ENCODE measurements at places on chromosomes 4 and X.

GRCh38 chrX:47637546-47638195, 7.9 kb upstream of the CFP start:
- peak; percentile 93 for DNase-seq

- DNase-seq: no peak
Measured at GRCh38 chr4:69765751-69766150, 5.3 kb upstream of the SULT1B1 start.

- no peak for DNase-seq
Measured at GRCh38 chrX:13015536-13016236, 28.7 kb downstream of the FAM9C start.

- no peak for DNase-seq
Measured at GRCh38 chrX:136272325-136272724, 21.1 kb upstream of the MAP7D3 start.

- no peak for DNase-seq
Measured at GRCh38 chrX:42943051-42943974, 165.3 kb upstream of the PPP1R2C start.

DNA sequence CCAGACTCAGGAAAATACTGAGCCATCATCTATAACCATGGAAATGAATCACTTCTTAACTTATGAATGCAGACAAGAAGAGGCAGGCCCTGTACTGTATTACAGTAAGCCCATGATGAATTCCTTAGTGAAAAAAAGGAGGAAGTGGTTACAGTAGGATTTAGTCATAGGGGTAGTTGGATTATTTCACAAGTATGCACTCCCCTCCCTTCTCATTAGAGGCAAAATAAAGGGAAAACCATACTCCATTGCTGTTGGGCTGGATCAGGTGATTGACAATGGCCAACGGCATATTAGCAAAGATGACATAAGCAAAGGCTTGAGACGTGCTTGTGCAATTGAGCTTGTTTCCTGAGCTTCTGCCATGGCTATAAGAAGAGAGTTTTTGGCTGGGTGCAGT, 181.1 kb upstream of the PRPS2 start:
- DNase-seq: no peak

GRCh38 chr4:26105815-26106699, 192.0 kb downstream of the SMIM20 start:
- no peak for DNase-seq

- no peak for DNase-seq
Measured at GRCh38 chr4:146346276-146346675, 131.9 kb downstream of the REELD1 start.

- peak; percentile 89 for DNase-seq
Measured at GRCh38 chrX:13487731-13488505, 81.5 kb upstream of the EGFL6 start.

DNA sequence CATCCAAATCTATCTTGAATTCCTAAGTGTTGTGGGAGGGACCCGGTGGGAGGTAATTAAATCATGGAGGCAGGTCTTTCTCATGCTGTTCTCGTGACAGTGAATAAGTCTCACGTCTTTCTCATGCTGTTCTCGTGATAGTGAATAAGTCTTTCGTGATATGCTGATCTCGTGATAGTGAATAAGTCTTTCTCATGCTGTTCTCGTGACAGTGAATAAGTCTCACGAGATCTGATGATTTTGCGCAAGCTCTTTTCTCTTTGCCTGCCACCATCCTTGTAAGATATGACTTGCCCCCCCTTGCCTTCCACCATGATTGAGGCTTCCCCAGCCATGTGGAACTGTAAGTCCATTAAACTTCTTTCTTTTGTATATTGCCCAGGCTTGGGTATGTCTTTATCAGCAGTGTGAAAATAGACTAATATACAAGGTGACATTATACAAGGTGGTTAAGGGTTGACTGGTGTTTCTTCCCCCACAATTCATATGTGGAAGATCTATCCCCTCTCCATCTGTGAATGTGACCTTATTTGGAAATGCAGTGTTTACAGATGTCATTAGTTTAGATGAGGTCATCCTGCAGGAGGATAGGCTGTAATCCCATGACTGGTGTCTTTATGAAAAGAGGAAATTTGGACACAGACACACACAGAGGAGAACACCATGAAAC, 27.6 kb downstream of the ARSD start:
- DNase-seq: no peak

DNA sequence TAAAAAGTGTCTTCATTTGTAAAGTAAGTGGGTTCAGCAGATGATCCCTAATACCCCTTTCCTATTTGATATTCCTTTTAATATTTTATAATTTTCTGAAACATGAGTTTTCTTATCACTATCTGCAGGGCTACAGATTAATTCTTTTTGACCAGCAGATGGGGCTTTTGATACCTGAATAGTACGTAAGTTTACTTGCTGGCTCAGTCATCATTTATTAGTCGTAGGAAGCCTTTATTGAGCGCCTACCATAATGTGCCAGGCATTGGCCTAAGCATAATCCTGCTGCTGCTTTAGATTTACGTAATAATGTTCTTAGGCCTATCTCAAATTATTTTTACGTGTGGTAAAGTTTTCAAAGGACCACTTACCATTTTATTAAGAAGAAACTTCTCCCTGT, 33.1 kb downstream of the OSTC start:
- no peak for DNase-seq

DNA sequence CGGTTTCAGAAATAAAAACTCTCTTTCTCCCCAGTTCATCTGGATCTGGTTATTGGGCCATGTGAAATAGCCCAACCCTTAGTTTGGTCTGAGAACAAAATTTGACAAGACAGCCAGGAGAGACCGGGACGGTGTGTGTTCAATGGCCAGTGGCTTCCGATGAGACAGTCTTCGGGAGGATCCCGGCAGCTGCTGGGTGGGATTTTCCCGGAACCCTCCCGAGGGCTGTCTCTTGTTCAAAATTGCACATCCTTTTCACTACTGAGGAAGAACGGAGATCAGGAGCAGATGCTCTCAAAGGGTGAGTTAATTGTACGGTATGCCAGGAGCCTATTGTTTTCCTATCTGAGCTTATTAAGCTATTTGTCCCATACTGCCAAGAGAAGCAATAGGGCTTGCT, 166.5 kb downstream of the PRR32 start:
- DNase-seq: no peak

- DNase-seq: peak; percentile 90
Measured at GRCh38 chr4:8594097-8595038, 1.8 kb downstream of the CPZ start.

DNA sequence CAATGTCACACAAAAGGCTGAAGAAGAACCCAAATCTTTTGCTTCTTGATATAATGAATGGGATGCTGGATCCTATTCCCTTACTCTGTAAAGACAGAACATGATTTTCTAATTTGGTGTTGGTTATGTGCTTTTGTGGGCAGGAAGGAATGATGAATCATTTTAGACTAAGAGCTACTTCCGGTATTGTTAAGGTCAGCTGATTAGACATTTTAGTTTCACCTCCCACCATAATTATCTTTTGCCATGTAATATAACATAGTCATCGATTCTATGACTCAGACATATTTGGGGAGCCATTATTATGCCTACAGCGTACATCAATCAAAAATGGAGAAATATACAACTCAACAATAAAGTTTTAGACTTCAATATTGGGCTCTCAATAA, 265.3 kb downstream of the ZNF674 start:
- DNase-seq: no peak

DNA sequence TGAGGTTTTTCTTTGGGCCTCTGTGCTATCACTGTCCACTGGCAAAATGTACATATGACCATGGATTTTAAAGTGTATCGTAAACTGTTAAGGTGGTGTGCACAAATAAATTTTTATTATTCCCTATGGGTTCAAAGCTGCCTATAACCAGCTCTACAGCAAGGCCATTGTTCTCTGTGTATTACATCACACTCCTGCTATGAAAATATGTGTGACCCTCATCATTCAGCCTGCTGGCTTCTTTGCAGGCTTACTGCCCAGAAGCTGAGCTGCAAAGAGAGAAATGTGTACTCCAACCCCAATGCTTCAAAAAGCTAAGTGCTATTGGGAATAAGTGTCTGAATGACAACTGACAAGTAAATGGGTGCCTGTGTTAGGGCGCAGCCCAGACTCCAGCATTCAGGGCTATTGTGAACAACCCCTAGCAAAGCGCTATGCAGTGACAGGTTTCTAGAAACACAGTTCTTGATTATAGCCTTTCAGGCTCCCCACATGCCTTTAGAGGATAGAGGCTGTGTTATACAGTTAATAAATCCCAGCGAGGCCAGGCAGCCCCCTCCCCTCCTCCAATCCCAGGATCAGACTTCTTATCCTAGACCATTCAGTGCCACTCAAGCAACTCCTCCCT, 220.4 kb upstream of the RADX start:
- DNase-seq: no peak

DNA sequence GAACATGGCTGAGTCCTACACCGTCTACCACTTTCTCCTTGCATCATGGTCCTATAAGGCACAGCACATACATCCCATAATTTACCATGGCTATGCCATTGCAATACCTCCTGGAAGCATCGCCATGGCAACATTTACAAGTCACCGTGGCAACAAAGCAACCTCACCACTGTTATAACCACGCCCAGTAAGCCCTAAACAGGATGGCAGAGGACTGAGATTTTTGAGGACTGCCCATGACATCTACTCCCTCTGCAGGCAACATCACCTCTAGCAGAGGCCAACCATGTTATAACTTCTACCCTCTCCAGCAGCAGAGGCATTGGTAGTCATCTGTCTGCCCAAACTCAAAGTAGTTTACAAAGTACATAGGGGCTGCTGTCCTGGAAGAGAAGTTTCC, 29.7 kb downstream of the BCOR start:
- DNase-seq: peak; percentile 28

- DNase-seq: no peak
Measured at GRCh38 chr4:185242749-185243533, 33.5 kb downstream of the SNX25 start.

DNA sequence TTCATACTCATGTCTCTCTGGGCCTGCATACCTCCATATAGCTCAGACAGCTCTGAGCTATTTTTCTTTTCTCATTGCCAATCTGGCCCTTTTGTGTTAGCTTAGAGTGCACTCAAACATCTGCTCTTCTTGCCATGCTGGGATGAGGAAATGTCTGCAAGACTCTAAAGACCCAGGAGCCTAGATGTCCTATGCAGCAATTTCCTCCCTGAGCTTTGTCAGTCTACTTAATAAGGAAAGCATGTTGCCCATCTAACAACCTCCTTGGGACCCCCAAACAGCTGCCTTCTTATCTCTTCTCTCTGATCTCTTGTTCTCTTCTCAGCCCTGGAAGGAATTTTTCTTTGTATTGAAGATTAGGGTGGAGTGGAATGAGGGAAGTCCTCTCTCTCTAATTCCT, 69.2 kb downstream of the UCHL1 start:
- no peak for DNase-seq

GRCh38 chr4:66852843-66853242, 692.5 kb downstream of the CENPC start:
- no peak for DNase-seq

DNA sequence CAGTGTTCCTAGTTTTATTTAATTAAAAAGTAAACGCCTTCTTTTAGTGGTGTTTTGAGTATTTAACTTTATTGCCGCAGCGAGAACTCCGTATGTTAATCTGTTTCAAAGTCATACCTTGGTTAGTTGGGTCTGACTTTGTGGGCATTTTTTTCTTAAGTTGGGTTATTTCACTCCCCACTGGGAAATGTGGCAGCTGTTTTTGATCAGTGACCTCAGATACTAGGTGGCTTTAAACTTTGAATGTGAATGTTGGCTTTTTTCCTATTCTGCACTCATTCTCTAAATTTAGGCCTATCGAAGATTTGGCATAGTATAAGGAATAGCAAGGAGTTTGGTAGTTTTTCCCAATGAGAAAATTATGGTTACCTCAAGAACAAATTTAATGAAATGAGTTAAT, 85.9 kb downstream of the FIP1L1 start:
- DNase-seq: no peak

DNA sequence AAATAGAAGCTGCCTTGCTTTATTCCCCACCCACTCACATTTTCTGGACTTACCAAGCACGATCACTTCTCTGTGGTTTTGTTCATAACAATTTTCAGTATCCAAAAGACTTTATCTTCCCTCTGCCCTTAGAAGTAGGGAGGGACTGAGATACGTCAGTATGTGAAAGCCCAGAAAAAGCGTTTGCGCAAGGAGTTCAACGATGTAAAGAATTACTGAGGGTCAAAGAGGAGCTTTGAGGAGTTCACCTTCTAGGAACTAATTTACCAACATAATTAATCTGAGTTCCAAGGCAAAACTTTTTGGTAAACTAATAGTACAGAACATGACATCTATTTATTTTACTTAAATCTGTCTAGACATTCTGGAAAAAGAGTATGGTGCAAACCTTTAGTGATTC, 84.6 kb downstream of the MBNL3 start:
- no peak for DNase-seq

DNA sequence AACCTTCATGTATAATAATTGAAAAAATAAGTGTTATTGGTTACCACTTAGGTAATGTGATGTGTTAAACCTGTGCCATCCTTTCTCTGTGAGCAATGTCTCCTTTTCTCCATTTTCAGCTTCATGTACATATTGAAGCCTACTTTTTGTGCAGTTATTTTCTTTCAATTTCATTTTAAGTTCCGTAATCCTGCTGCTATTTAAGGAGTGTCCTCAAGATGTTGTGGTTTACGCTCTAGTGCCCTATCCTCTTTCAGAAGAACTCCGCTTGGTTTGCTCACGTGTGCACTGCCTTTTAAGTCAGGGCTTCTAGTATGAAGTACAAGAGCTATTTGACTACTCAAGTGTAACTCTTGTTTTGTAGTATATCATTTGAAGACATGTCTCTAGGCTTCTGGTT, 2253.2 kb upstream of the TENM3 start:
- no peak for DNase-seq

GRCh38 chrX:916230-916599, 285.6 kb downstream of the SHOX start:
- DNase-seq: no peak
